ENCODE measurements at places on chromosomes 1 and 21.

GRCh38 chr1:228005511-228006033, 1.2 kb upstream of the WNT3A start:
- no peak for DNase-seq

- DNase-seq = peak; percentile 62
These were observed 1.4 kb downstream of the NIT1 start for GRCh38 chr1:161119092-161119903.

- DNase-seq = no peak
These were observed 391.0 kb downstream of the USH2A start for GRCh38 chr1:216032284-216032683.

GRCh38 chr1:110582378-110582777, 23.8 kb downstream of the KCNA2 start:
- no peak for DNase-seq

DNA sequence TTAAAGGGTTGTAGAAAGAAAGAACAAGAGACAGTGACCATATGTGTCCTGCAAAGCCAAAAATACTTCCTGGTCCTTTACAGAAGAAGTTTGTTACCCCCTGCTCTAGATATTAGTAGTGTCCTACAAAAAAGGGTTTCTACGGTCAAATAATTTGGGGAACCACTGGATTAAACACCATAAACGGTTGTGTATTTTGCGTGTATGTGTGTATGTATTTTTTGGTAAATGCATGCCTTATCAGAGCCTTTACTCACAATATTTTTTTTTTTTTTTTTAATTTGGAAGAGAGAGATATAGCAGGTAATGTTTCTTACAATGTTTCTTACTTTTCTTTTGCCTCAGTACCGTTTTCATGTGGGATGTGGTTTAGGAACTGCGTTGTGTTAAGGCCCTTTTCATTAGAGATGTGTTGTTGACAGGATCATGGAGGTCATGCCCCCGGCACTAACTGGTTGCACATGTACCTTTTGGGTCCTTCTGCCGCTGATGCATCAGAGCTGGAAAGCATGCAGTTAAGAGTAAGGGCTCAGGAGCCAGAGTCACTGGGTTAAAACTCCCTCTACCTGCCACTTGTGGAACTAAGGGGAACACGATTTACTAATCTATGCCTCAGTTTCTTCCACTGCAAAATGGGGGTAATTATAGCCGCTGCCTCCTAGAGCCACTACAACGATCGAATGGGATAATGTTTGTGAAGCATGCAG, 234.6 kb upstream of the KAZN start:
- DNase-seq = peak; percentile 27

GRCh38 chr1:63611231-63611630, 18.0 kb downstream of the PGM1 start:
- peak; percentile 50 for DNase-seq

DNA sequence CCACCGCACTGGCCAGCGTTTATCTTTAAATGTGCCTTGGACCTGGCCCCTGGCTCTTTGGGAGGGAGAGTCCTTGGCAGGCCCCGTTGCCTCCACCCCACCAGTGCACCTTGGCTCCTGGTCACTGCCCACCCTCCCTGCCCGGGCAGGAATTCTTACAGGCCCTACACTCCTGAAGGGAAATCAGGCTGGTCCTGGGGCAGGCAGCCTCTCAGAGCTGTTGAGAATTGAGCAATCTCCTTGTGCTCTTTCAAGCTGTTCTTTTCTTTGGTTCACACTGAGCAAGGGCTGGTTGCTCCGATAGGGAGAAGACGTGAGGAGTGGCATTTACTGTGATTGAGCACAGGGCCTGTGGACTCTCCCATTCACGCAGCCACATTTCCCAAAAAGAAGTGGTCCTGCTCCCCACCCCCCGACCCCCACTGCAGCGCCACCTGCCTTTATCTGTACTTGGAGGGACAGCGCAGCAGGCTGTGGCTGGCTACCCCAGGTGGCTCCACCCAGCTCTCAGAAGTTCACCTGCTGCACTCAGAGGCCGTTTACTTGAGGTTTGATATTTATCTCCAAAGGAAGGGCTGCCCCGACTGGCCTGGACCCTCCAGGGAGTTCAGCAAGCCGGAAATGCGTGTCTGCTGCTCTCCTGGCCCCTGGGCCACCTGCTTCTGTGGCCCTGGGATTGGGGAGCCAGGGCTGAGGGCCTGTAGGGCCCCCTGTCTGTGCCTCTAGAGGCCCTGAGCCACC, 47.8 kb downstream of the SKI start:
- DNase-seq = no peak

- no peak for DNase-seq
These were observed 5.0 kb downstream of the KPNA6 start for GRCh38 chr1:32112806-32113375.

- peak; percentile 94 for DNase-seq
These were observed 37.1 kb upstream of the KANK4 start for GRCh38 chr1:62356257-62356835.

- DNase-seq = peak; percentile 64
These were observed 29.2 kb upstream of the OR2B11 start for GRCh38 chr1:247487057-247487456.

GRCh38 chr1:20083178-20083944, 13.4 kb downstream of the PLA2G5 start:
- DNase-seq = no peak

- DNase-seq = no peak
These were observed 636 bp downstream of the WARS2 start for GRCh38 chr1:119139857-119140176.

- DNase-seq = no peak
These were observed 448.5 kb downstream of the NUF2 start for GRCh38 chr1:163770265-163770664.

DNA sequence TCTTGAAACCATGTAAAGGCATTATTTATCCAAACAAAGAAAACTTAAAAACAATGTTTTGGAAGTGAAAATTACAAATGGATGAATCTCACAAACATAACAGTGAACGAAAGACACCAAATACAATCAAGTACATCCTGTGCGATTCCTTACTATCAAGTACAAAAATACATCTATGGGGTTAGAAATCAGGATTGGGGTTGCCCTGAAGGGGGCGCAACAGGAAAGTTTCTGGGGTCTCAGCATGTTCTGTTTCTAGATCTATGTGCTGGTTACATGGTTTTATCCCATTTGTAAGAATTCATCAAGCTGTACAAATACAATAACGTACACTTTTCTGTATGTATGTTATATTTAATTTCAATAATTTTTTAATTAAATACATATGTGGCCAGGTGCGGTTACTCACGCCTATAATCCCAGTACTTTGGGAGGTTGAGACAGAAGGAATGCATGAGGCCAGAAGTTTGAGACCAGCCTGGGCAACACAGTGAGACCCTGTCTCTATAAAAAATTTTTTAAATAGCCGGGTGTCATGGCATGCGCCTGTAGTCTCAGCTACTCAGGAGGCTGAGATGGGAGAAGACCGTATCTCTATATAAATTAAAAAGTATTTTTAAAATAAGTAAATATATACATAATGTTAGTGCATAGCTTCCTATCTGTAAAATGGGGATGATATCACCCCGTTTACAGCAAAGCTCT, 121.5 kb upstream of the SOD1 start:
- no peak for DNase-seq

GRCh38 chr1:41485605-41486004, 1.1 kb upstream of the EDN2 start:
- DNase-seq = peak; percentile 93

- peak; percentile 24 for DNase-seq
These were observed 1.7 kb downstream of the ATP1B1 start for GRCh38 chr1:169108223-169108622.

DNA sequence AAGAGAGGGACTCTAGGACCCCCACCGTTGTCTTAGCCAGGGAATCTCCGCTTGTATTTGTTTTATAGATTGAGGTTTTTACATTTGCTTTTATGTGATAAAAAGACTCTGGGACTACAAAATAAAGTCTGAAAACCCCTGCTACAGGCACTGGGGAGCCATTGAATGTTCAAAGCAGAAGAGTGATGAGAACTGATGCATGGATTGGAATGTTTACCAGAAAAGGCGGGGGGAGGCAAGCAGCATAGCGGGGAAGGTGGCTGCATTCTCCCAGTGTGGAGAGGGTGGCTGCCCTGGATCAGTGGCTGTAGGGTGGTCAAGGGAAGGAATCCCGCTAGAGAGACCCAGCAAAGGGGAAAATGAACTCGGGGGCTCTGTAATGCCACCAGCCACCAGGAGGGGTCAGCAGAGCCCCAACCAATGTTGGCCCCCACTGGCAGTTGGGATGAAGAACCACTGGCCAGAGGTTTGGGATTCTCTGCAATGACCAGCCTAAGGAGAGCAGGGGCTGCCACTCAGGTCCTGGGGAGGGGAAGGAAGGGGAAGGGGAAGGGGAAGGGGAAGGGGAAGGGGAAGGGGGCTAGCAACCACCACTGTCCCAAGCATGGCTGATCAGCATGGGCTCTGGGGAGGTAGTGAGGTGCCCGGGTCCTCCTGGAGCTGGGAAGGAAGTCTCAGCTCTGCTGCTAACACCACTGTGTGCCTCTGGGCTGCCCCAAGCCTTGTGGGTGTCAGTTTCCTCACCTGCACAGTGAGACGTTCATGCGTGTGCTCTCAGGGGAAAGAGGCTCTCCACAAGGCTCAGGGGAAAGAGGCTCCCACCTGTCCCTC, 19.2 kb upstream of the PEF1 start:
- DNase-seq = peak; percentile 44

DNA sequence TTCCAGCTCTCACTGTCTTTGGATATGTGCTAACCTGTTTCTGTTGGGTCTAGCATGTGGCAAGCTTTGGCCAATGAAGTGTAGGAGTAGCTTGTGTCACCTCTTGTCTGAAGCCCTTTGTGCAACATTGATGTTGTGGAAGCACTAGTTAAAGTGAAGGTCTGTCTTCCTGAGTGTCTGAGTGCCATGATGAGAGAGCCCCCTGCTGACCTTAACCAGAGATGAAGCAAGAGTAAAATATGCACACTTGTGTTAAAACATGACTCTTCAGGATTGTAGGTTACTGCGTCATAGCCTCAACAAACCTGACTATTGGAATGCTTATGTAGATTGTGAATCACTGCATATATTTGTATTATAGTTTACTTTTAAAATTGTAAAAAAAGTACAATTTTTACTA, 103.7 kb downstream of the NCAM2 start:
- peak; percentile 63 for DNase-seq

DNA sequence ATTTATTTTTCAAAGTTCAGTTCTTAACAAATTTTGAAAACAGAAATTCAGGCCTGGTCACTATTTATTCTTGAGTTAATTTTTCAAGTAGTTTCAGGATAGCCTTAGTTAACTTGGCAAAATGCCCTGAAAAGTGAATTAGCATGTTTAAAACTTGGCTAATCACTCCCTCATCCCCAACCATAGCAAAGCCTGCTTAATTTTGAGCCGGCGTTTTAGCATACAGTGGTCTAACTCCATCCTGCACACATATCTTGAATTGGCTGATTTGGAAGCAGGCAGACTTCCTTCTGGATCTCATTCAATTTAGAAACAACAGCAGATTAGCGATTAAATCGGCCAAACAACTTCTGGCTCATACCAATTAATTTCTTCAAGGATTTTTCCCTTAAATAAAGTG, 439.2 kb downstream of the PTBP2 start:
- DNase-seq = no peak

- no peak for DNase-seq
These were observed 5.8 kb upstream of the SSR2 start for GRCh38 chr1:156026588-156026987.

Measured in M059J (cell line).